ENCODE measurements at places on chromosomes 13 and 19.

GRCh38 chr19:5057860-5058259, 88.9 kb downstream of the KDM4B start:
- no peak for DNase-seq

- DNase-seq: no peak
Measured at GRCh38 chr13:36847606-36848005, 28.6 kb downstream of the RFXAP start.

- DNase-seq: no peak
Measured at GRCh38 chr19:2973229-2973628, 4.1 kb upstream of the TLE6 start.

DNA sequence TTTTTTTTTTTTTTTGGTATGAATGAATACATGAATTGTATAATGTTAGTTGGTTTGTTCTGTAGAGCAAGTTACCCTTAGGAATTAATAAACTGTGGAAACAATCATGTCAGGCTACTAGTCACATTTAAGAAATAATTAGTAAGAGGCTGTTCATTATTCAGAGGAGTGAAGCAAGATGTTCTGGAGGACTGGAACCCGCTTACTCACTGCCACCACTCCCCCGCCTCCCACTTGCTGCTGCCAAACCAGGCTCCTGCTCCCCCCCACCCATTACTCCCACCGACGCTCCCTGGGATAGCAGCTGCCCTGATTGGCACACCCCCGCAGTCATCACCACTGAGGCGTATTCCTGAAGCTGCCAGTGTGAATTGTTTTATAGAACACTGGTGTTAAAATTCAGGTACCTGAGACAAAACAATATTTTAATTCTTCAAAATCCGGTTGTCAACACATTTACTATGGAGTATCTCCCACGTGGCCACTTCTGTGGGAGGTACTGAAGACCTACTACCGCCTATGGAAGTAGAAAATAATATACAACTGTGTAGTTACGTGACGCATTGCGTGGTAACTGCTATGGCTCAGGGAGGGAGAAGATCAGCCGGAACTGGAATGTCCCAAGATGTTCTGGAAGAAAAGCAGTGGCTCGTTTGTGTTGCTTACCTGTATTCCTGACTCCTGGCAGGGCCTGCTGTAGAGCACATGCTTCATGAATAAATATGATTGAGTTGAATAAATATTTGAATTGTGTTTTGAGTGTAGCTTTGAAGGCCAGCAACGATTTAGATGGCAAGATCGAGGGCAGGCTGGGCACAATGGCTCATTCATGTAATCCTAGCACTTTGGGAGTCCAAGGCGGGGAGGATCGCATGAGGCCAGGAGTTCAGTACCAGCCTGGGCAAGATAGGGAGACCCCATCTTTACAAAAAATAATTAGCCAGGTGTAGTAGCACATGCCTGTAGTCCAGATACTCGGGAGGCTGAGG, 1.7 kb downstream of the DPY19L3 start:
- no peak for DNase-seq

DNA sequence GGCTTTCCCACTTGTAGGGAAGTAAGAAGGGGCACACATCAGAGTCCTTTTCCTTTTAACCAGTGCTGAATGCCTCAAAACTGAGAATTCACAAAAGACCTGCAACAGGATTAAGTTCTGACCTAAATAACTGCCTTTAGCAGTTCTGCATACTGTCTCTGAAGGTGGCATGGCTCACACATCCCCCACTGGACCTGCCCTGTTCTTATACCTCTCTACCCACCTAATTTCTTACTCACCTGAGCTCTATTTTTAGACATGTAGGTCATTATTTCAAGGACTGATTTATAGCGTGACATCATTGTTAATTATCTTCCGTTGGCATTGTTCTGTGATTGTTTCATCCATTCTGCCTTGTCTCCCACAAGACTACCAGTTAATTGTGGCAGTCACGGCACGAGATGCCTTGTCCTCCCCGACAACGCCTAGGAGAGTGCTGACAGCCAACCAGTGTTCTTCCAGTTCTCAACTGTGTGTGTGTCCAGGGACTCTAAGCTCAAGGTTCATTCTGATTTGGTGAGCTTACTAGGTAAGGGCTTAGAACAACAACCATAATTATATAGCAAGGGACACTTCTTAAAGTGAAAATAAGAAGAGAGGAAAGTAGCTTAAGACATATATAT, 27.1 kb upstream of the UBL3 start:
- no peak for DNase-seq
